Ecto neural progenitor cell (in vitro differentiated cells): ENCODE measurements at places on chromosomes 3 and 15.
A peak's percentile ranks its signal among the peaks of the same experiment; 100 is the strongest.

DNA sequence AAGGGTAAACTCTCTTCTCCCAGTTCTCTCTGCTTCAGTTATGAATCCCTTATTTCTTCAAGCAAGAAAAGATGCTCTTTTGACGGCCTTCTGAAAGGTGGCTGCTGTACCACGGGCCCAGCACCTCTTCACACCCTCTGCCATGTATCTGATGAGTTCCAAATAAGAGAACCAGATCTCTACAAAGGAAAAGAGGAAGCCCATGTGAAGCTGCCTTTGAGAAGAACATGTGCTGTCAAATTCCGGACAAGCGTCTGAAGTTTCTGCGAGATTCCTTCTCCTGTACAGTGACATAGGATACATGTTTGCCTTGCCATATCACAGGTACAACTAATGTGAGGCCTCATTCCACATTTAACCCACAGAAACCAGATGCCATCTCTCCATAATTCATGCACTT is 59.2 kb downstream of the SH3BP5 start:
- no peak for DNase-seq

DNA sequence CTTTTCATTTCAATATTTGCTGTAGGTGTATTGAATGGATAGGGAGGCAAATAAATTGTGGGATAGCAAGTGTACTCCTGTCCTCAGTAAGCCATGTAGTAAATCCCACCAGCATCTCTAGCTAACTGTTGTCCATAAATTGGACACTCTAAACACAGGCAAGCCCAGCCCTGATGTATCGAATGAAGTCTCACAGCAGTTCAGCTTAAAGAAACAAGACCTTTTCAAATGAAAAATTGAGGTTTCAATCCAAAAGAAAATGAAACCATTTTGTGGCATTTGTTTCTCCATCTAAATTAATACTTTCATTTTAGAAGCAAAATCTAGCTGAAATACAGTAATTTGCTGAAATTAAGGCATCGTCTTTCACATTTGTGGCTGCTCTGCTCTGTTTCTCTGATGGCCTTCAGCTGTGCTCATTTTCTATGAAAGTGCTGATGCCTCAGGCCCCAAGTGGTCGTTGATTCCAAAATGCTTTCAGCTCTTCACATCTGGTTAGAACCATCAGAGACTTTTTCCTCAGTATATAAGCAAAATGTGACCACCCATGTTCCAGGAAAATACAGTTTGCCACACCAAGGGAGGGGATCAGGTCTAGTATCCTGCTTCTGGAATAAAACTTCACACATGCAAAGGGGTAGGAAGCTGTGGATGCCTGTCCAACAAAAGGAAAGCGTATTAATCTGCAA is 245.0 kb downstream of the ZMAT3 start:
- DNase-seq = no peak

DNA sequence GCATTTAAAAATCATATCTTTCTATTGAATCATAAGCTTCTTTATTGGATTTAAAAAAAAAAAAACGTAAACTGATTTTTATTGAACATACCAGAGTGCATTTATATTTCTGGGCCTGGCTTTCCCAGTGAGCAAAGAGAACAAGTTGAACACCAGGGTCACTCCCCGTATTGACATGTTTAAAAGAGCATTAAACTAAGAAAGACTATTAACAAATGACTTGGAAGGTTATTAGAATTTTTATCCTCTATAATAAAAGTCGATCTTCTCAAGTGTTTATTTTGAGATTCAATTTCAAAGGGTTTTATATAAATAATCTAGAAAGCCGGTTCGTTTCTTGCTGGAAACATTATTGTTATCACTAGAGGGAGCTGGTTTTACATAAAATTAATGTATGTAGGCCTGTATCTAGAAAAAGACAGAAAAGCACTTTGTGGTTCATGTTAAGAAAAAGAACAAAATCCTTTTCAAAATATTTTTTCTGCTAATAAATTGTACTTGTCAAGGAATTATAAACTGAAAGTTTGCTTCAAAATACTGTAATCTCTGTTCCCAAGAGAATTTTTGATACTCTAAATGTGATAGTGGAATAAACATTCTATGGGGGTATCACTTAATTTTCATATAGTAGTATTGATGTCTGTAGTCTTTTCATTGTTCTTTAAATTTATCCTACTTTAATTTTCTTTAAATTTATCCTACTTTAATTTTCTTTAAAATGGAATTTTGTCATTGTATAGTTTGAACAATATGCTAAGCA is 321.8 kb upstream of the MME start:
- no peak for DNase-seq

- peak; percentile 75 for DNase-seq
These were observed 45.2 kb upstream of the RASA2 start for GRCh38 chr3:141441381-141442364.

DNA sequence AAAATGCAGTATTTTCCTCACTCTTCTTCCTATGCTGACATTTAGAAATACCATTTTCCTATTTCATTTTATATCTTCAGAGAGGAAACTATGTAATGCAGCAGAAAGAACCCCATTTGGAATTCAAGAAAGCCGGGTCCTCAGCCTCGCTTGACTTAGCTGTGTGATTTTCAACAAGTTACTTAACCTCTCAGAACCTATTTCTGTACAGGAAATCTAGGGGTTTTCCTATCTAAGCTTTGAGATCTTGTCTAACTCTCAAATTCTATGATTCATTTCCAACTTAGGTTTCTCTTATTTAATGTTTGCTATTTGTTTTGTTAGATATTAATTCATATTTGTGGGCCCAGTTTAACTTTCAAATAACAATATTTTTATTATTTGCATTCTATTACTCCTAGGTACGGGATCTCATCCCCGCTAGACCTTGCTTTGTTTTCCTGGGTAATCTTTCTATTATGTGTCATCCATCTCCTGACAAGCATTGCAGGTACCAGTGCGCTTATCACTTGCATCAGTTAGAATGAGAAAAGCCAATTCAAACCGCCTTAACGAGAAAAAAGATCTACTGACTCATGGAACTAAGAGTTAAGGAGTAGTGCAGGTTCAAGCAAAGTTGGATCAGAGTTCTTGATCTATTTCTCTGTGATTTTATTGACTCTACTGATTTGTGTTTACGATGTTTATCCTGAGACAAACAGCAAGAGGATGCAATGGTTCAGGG is 70.6 kb upstream of the BHLHE40 start:
- DNase-seq = no peak

DNA sequence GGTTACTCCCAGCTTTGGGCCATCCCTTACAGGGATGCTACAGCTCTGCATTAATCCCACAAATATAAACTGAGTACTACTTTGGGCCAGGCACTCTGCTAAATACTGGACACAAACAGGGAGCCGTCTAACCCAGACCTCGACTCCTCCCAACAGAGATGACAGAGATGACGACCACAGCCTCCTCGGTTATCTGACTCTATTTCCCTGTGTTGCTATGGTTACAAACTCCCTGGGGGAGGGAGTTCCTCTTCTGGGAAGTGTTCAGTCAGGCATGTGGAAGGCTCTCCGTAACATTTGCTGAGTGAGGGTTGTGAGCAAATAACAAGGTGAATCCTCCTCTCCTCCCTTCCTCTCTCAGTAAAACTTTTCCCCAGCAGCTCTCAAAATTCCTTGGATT is 6.7 kb upstream of the CMTM7 start:
- no peak for DNase-seq

- no peak for DNase-seq
These were observed 785.3 kb downstream of the ROBO2 start for GRCh38 chr3:77825001-77825827.

- no peak for DNase-seq
These were observed 144.7 kb downstream of the TPRG1 start for GRCh38 chr3:189316296-189317019.
